ENCODE measurements at places on chromosomes 3 and 15. TPM values are rescaled to one million over a fixed set of nuclear protein-coding genes. Genes with fewer than 3 reads are reported as not detected.

The TRPM1 gene
- not detected for total RNA-seq

The KIF23 gene
- 79.7 TPM for total RNA-seq

The VILL gene
- total RNA-seq: 0.21 TPM

The ALDH1A2 gene
- total RNA-seq: 1.1 TPM

The SIDT1 gene
- total RNA-seq: 0.46 TPM

The NR1I2 gene
- total RNA-seq: not detected

The MOBP gene
- total RNA-seq: not detected

The LTF gene
- not detected for total RNA-seq

The FRMD4B gene
- total RNA-seq: 0.93 TPM

The FANCD2OS gene
- not detected for total RNA-seq

The MYEF2 gene
- 13.0 TPM for total RNA-seq

The TARS3 gene
- total RNA-seq: 7.1 TPM

The ADAMTS9 gene
- 0.65 TPM for total RNA-seq

The A4GNT gene
- total RNA-seq: not detected

The KNG1 gene
- not detected for total RNA-seq

The P4HTM gene
- 20.2 TPM for total RNA-seq

The COLQ gene
- 0.29 TPM for total RNA-seq

The CLRN1 gene
- total RNA-seq: not detected

The AGBL1 gene
- total RNA-seq: not detected

The PRRT3 gene
- total RNA-seq: 1.9 TPM

The GUCA1C gene
- not detected for total RNA-seq

The TM4SF1 gene
- 948 TPM for total RNA-seq

The OCA2 gene
- total RNA-seq: 0.11 TPM

The ERICH6 gene
- total RNA-seq: not detected

The CCR3 gene
- not detected for total RNA-seq

The FILIP1L gene
- 0.29 TPM for total RNA-seq

The SOX14 gene
- total RNA-seq: not detected

The BCHE gene
- total RNA-seq: 1.0 TPM

The ACY1 gene
- total RNA-seq: 26.4 TPM

The RYR3 gene
- total RNA-seq: 0.07 TPM

The IL5RA gene
- total RNA-seq: not detected

The SEMA3B gene
- 6.2 TPM for total RNA-seq

The TATDN2 gene
- total RNA-seq: 32.1 TPM

The CHRD gene
- total RNA-seq: 0.35 TPM

The HRH1 gene
- 7.3 TPM for total RNA-seq

The WDR93 gene
- total RNA-seq: 0.13 TPM

The TRH gene
- not detected for total RNA-seq

The SPINK8 gene
- not detected for total RNA-seq

The NAALADL2 gene
- not detected for total RNA-seq

The CLDN16 gene
- 0.03 TPM for total RNA-seq

Measured in A549 treated with Hydrocortisone at 1 μM for 4 hours (cell line).